ENCODE measurements at places on chromosomes 6 and 20.

DNA sequence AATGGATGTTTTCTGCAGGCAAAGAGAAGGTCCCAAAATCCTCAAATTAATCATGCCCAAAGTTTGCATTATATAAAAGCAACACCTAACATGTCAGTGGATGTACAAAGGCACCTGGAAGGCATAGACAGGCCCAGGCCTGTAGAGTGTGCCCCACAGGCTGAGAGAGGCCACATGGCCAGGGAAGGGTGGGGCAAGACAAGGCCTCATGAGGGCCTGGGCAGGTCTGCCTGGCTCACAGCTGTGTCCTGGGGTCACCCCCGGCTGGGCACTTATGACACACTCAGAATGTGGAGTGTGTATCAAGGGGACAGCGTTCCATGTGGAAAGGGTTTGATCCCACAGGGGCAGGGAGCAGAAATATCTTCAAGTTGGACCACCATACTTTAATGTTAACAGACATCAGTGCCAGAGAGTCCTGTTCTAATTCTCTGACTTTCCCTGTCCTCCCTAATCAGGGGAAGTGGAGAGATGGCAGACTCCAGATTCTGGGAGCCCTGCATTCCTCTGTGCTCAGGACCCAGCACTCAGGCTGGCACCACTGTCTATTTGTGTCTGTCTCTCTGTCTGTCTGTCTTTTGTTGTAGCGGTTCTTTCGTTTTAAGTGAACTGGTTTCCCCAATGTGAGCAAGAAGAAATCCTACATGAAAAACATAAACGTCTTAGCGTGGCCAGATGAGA, 178.3 kb upstream of the FOXA2 start:
- no peak for DNase-seq

DNA sequence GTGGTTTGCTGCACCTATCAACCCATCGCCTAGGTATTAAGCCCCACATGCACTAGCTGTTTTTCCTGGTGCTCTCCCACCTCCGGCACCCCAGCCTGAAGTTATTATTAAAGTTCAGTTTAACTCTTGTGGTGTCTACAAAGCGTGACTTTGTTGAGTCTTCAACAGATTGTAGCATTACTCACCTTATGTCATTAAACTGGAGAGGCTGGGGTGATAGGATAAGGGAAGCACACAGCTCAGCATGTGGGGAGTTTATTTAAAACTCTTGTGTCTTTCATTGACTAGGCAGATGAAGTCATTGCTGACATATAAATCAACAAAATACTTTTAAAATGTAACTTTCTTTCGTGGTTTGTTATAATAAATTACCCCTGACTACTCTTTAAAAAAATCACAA, 84.7 kb upstream of the GCM1 start:
- DNase-seq: no peak

DNA sequence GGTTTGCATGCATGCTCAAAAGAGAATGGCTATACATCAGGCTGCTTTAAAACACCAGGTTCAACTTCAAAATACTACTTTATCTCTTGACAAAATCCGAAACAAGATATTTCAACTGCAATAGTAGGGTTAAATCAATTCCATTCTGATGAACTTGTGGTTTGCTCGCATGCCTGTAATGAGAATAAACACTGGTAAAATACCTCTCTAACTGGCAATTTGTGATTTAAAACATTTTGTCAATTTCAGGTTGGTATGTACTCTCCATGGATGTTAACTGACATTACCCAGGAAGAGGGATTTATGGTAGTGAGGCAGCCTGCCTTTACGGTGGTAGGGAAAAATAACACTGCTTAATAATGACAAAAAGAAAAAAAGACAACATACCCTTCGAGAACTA, 74.4 kb downstream of the MBOAT1 start:
- no peak for DNase-seq

- no peak for DNase-seq
Observed at GRCh38 chr20:41733151-41733550, 115.0 kb upstream of the CHD6 start.

- DNase-seq: no peak
Observed at GRCh38 chr6:166562726-166563125, 23.8 kb downstream of the RAMACL start.

DNA sequence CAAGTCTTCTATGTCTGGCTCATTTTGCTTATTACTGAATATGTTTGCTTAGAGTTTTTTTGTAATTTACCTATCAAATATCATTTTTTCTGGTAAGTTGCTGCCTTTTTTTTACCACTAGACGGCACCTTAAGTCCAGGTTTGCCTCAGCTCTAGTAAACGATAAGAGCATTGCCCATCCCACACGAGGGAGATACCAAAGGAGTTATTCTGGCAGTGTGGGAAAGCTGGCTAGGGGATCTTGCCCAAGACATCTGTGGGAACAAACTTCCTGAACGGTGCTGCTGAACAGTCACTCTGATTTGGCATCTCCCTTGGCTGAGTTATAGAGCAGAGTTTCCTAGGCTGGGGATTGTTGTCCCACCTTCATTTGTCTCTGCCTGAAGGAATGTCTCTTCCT, 306.4 kb downstream of the COL12A1 start:
- DNase-seq: no peak

DNA sequence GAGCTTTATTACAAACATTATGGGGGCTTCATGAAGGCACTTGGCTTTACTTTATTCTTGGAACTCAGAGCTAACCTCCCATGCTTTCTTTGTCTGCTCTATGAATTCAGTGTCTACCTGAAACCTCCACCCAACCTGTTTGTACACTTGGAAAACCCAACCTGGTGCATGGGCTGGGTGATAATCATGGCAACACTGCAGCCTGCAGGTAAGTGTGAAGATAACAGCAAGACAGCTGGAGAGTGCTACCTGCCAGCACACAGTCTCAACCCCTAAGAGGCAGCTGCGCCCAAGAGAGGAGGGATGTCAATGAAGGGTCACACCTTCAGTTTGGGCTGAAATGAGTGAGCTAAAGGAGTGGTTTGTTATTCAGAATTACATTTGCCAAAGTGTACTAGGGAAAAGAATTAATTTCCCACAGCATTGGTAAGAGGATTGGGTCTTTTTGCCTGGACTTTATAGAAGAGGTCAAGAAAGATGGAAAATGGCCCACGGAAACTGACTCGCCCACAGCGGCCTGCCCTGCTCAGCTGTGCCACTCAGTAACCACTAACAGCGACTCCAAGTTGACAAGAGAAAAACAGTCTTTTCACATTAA, 24.4 kb downstream of the FOXQ1 start:
- DNase-seq: peak; percentile 5

DNA sequence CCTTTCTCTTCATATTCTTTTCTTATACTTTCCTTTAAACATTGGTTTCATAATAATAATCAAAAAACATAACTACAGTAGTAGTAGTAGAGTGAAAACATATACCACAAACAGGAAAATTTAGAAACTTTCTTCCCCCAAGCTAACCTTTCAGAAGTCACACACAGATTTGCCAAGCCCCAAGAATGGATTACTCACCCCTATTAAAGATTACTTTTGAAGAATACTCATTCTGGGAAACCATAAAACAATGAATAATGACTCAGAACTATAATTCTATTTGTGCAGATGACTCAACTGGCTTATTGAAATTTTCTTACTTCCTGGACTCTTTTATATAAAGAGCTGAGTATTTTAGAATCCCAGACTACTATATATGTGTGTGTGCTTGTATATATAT, 119.4 kb upstream of the GJE1 start:
- DNase-seq: no peak

- DNase-seq: no peak
Observed at GRCh38 chr6:82263916-82264315, 16.4 kb upstream of the IBTK start.

GRCh38 chr20:52425253-52425652, 233.7 kb upstream of the ZFP64 start:
- DNase-seq: no peak

DNA sequence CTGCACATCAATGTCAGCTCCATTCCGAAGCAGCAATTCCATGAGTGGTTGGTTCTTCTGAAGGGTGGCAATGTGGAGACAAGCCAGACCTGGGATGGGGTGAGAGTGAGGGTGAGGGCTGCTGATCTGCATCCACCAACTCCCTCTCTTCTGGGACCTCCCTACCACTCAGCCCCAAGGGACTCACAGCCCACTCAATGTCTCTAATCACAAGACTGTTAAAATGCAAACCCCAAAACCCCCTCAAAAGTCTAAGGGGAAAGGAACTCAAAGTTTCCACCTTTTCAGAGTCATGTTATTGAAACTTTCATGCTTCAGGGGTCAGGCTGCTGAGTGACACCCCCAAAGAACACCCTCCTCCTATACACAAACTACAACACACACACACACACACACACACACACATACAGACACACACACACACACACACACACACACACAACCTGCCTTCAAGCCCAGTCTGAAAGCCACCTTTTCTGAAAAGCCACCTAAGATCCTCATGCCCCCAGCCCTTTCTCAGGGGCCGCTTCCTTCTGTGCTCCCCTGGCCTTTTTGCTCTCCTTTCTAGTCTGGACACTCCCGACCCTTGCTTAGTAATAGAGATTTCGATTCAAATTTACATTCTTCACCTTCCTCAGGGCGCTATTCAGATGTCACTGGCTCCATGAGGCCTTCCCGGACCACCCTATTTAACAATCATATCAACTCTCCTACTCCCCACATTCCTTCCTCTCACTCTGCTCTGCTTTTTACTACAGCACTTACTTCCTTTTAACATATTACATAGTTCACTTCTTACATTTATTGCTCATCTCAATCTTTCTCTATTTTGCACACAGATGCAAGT, 3.3 kb upstream of the SLC35B2 start:
- DNase-seq: no peak

DNA sequence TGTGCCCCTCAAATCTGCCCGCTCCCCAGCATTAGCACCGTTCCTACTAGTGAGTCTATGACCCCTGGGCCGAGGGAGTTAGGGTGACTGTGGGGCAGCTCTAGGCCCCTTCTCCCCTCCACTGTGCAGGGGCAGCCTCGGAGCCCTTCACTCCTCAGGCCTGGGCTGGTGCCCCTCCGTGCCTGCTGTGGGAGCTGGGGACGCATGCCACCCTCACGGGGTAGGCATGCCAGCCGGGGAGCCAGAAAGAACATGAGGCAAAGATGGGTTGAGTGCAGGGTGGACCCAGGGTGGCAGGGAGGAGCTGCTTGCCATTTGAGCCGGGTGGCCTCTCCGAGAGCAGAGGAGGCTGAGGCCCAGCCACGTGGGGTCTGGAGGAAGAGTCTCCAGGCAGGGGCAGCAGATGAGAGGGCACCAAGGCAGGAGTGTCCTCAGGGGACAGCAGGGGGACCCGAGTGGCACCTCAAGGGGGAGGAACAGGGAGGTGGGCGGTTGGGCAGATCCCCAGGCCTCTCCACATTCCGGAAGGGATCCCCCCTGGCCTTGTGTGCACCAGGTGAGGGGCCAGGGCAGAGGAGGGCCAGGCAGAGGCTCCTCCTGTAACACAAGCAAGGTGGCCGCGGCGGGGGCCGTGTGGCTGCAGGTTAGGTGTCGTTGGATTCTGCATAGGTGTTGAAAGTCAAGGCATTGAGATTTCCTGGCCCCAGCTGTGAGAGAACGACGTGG, 18.6 kb upstream of the LSM14B start:
- no peak for DNase-seq

DNA sequence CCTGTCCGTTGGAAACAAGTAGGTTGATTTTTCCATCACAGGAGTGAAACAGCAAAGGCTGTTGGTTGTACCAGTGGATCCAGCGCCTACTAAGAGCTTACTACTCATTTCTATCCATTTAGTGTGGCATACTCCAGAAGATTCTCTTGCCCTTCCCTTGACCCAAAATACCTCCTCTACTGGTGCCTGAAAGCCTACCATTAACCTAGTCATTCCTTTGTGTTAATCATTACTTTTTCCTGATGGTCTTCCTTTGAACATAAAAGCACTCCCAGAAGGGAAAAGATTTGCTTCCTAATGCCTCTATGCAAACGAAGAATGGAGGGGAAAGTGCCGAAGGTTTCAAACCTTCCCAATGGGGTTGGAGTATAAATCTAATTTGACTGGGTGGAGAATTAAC, 123.3 kb downstream of the QRSL1 start:
- DNase-seq: no peak

GRCh38 chr6:38391206-38391605, 248.5 kb downstream of the BTBD9 start:
- DNase-seq: no peak

- peak; percentile 50 for DNase-seq
Observed at GRCh38 chr6:26401389-26401986, 587 bp upstream of the BTN3A1 start.

- DNase-seq: no peak
Observed at GRCh38 chr6:26071135-26071534, 16.1 kb upstream of the HFE start.

GRCh38 chr6:39294133-39294532, 20.1 kb downstream of the KCNK17 start:
- no peak for DNase-seq

- DNase-seq: no peak
Observed at GRCh38 chr6:79403086-79403485, 134.1 kb downstream of the LCA5 start.

GRCh38 chr20:41049451-41049850, 20.8 kb downstream of the TOP1 start:
- DNase-seq: no peak

- no peak for DNase-seq
Observed at GRCh38 chr20:44326391-44327159, 10.3 kb upstream of the R3HDML start.

GRCh38 chr6:105428342-105428957, 25.6 kb upstream of the PREP start:
- DNase-seq: no peak

DNA sequence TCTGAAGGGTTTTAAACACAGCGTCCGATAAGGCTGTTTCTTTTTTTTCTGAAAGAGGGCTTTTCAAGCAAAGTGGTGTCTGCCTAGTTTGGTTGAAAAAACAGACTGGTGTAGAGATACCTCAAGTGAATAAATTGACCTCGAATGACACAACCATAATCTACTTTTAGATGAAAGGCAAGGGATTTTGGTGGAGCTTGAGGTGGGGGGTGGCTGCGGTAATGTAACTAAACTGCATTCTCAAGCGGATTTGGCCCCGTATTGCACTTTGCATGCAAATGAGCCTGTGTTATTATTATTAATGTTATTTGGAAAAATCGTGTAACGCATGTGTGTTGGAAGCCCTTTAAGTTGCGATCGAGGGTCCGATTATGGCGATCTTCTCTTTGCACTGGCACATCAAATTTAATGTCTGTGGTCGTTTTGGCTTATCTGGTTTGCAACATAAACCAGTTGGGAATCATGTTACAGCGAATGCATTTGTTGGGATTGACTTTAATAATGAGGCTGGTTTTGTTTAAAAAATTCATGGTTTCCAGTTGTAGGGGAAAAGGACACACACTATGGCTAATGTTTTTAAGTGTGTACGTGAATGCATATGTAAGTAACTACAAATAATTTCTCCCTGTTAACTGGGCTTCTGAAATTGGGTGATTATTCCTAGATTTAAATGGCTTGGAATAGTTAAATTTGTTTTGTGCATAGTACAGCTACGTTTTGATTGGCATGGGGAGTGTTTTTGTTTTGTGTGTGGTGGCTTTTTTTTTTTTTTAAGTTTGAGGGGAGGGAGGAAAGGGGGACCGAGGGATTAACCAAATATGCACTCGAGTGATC, 1.0 kb downstream of the JARID2 start:
- peak; percentile 23 for DNase-seq

- no peak for DNase-seq
Observed at GRCh38 chr6:17475606-17476244, 82.3 kb downstream of the CAP2 start.

- no peak for DNase-seq
Observed at GRCh38 chr20:18571578-18571977, 4.3 kb downstream of the SMIM26 start.
